ENCODE measurements at places on chromosomes 3 and 15.
A peak's percentile ranks its signal among the peaks of the same experiment; 100 is the strongest.

DNA sequence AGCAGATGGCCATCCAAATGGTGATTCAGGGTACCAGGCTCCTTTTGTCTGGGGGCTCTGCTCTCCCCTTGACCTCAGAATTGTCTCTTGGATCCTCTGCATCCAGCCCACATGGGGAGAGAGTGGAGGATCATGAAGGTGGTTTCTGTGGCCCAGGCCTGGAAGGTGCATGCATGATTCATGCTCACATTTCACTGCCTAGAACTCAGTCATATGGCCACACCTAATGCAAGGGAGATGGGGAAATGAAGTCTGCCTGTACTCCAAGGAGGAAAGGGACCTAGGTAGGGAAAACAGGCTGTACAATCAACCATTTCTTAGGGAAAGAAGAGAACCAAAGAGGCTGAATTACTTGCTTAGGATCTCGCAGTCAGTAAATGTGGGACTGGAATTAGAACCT is 15.1 kb downstream of the HRG start:
- no peak for DNase-seq

DNA sequence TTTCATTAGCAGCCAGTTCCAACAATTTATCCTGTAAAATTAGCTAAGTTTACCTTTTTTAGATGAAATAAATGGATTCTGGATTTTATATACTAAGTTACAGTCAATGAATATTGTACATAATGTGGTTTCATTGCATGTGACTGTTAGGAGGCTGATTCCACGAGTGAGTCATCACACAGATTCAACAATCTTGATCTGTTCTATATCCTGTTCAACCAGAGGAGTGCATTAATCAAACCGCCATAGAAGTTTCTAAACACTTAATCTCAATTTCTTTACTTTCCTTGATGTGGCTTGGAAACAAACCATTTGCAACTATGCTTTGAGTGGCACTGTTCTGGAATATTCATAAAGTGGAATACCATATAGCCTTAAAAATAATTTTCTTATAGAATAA is 15.3 kb downstream of the DNAJC13 start:
- no peak for DNase-seq

DNA sequence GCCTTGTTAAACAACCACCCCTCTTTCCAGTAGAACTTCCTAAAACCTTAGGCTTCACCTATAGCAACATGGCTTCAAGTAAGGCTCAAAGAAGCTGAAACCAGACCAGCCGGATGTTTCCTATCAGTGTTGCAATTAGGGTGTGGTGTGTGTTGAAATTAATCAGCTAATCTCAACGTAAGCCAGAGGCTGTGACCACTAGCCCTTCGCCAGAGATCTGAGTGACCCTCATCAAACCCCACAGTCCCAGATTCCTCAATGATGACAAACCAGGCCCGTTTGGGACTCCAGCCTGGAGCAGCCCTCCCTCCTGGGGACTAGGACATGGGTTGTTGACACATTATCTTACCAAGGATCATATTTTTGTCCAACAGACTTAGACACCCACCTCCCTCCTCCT is 27.3 kb downstream of the CYP11A1 start:
- no peak for DNase-seq

DNA sequence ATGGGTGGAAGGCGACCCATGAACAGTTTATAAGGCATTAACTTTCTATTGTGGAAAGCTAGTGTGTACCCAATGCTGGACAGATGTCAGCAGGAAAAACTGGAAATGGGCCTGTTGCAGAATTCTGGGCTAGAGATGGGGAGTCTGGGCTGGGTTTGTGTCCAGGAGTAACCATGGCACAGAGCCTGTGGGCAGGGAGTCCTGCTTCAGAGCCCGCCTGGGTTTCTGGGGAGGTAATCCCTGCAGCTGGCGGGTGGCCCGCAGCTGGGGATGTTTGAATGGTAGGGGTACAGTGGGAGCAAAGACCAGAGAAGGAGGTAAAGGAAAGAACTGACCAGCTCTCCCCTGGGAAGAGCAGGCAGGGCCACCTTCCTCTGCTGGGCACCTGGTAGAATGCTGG is 25.7 kb downstream of the ACAA1 start:
- no peak for DNase-seq

DNA sequence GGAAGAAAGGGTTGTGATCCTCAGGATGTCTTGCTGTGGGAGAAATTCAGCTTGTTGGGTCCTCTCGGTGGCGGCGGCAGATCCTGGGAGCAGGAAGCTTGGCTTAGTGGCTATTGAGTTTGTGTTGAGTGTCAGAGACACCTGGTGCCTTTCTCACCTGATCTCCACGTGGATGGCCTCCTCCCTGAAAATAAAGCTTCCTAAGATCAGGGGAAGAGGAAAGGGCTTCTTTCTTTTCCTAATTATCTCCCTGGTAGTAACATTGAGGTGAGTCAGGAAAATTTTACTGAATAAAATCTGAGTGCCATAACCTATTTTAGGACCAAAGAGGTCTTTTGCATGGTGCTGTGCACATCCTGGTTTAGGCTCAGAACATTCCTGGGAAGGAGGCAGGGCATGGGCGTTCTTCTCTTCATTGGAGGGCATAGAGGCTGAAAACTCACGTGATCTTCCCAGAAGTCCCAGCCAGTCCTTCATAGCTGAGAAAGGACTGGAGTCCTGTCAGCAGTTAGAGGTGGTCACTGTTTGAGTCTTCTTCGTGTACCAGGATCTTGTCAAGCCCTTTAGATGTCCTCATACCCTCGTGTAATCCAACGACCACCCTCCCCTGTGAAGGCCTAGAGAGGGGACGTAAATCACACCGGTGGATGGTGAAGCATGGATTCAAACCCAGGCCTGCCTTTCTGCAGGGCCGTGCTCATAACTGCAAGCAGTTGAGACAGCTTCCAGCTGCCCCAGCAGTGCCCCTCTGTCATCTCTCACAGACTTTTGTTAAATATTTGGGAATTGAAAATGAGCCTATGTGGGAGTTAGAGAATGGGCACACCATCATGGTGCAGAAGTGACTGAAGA is 1.1 kb downstream of the CMTM8 start:
- no peak for DNase-seq

GRCh38 chr3:45082142-45082538 is 56.0 kb downstream of the CLEC3B start:
- DNase-seq: no peak

- DNase-seq: no peak
These were observed 244.1 kb upstream of the SEMA6D start for GRCh38 chr15:47473106-47473725.

- no peak for DNase-seq
These were observed 280.7 kb upstream of the ARHGEF26 start for GRCh38 chr3:153840487-153840886.

- DNase-seq: no peak
These were observed 387.9 kb downstream of the RBMS3 start for GRCh38 chr3:29668728-29669127.

- DNase-seq: peak; percentile 91
These were observed at the start of gene MESP1 for GRCh38 chr15:89750560-89751542. MESP1 (minus strand) TSS chr15:89751249; CDS start chr15:89751231, 18 bp downstream.

GRCh38 chr3:3296979-3297381 is 117.5 kb upstream of the CRBN start:
- DNase-seq: no peak

- DNase-seq: no peak
These were observed 143.3 kb downstream of the CMSS1 start for GRCh38 chr3:99960941-99961340.

DNA sequence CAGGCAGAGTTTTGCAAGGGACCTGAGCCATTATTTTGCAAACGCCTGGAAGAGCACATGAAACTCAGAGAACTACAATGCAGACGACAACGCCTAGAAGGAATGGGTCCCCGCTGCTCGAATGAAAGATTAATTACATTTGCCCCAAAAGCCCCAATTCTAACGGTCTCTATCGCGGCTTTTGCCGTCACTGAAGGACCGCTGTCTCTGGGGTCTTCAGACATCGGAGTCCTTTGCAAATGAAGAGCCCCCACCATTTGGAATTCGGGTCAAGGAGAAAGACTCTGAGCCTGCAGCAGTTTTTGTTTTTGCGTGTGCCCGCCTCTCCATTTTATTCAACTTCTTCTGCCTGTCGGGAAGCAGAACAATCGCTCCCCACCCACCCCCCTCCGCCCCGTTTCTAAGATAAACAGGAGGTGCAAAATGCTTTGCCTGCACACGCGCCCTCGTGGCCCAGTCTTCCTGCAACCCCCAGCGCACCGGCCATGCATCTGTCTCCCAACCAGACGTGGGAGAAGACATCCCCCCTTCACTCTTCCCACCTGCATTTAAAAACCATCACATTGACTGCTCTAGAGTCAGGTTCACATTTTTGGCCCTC is 13.5 kb downstream of the SOX2 start:
- no peak for DNase-seq

GRCh38 chr3:103906304-103906703 is 1460.4 kb upstream of the ALCAM start:
- no peak for DNase-seq

DNA sequence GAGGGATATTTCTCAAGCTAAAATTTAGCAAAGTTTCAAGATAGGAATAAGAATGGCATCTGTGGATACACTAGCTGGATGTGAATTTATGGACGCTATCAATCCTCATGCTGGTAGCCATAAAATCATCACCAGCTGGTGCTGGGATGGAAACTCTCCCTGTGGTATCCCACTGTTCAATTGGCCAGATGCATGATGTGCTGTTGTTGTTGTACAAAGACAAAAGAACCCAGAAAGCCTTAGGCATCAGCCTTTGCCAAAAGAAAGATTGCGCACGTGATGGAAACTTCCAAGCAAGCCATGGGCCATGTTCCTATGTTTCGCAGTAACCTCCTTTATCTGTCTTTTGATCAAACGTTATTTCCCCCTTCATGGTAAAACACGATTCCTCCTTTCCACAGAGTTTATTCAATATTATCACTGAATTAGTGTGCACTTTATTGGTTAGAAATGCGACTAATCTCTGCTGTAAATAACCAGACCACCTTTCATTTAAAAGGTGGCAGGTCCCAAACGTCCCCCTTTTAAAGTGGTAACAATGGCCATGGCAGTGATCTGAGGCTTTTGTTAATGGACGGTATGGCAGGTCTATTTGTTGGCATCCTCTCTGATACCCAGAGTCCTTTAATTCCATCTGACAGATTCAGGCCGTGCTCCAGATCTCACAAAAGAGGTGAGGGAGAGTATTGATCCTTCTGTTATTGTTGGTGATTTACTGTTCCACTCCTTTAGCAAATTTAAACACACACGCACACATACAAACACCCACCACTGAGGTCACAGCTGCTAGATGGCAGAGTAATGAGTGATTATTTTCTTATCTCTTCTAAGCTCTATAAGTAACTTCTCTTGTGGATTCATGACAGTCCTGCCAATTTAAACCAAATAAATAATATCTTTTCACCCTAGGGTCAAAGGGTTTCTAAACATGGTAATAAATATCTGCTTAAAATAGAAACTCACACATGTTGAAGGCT is 291.2 kb upstream of the KCNMB2 start:
- no peak for DNase-seq

GRCh38 chr3:17088017-17088416 is 203.3 kb downstream of the PLCL2 start:
- DNase-seq: no peak

GRCh38 chr3:113829576-113830354 is 8.8 kb upstream of the GRAMD1C start:
- DNase-seq: no peak

- no peak for DNase-seq
These were observed 199.7 kb downstream of the RPLP1 start for GRCh38 chr15:69652293-69652692.

- DNase-seq: no peak
These were observed 459.2 kb upstream of the ALCAM start for GRCh38 chr3:104907507-104907906.

DNA sequence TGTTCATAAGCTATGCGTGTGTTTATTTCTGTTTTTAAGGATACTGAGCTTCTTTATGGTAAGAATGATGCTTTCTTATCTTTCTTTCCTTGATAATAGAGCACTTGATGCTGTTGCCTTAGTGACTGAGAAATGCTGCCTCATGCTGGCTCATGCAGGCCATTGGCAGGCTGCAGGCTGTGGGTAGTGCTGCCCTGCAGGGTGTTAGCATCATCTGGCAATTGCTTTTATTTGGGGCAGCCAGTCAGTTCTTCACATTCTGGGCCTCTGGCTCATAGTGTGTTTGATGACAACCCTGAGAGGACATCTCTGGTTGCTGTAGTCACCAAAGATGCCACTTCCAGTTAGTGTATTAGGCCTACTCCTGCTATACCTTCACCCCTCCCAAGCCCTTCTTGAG is 66.2 kb upstream of the ONECUT1 start:
- no peak for DNase-seq

DNA sequence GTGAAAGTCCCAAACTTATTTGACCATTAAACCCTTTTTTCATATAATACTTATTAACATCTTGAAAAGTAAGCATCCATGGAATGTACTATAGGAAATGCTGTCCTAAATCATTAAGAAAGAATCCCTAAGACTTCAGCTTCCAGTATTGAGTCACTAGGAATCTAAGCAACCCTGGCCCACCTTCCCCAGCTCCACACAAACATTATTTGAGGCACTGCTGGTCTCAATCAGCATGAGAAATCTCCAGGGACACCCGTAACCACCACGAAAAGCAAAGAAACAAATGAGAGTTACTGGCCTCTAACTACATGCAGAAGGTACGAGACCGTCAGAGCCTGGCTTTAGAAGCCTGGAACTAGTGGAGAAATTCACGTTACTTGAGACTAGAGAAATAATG is 68.2 kb downstream of the POLQ start:
- DNase-seq: no peak

DNA sequence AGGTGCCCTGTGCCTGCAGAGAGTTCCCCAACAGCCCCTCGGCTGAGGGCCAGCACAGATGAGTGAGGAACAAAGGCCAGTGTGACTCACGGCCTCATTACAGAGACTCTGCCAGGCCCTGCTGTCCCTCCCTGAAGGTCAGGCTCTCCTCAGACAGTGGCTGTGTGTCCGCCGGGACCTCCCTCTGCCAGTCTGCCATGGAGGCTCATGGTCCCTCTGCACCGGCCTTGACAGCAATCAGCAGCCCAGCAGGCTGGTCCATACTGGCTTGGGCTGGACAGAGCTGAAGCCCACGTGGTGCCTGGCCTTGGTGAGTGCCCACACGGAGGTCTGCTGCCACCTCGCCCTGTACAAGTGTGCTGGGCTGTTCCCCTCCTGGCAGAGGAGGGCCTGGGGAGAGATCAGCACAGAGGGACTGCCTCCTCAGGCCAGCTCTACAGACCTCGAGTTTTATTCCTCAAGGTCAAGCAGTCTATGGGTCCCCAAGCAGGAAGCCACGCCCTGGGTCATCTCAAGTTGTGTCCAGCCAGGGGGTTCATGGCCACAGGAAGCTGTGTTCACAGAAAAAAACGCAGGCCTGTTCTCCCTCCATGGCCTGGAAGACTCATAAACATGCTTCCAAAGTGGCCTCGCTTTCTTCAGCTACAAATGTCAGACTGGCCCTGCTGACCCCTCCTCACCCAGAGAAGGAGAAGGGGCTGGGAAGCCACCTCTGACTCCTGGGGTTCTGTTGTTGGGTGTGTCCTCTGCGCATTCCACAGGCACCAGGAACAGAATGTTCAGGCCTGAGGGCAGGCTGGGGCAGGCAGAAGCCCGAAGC is 27.0 kb downstream of the SLC41A3 start:
- DNase-seq: no peak

DNA sequence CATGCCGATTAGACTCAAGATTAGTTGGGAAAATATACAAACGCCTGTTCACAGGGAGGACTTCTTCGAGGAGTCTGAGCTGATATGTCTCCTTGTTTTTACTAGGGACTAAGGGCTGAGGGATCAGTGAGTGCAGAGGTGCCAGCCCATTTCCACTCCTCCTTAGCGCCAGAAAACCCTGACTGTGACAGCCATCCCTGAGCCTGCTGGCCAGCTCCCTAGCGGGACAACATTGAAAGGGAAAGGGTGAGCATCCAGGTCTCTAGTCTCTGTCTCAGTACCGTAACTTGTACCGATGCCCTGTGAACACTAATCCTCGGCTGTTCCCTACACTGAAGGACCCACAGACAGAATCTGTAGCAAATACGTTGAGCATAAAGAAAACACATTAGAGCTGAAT is 243.4 kb downstream of the WNT5A start:
- DNase-seq: no peak

All from neuronal stem cell (in vitro differentiated cells).